ENCODE measurements at places on chromosomes 16 and 17.

DNA sequence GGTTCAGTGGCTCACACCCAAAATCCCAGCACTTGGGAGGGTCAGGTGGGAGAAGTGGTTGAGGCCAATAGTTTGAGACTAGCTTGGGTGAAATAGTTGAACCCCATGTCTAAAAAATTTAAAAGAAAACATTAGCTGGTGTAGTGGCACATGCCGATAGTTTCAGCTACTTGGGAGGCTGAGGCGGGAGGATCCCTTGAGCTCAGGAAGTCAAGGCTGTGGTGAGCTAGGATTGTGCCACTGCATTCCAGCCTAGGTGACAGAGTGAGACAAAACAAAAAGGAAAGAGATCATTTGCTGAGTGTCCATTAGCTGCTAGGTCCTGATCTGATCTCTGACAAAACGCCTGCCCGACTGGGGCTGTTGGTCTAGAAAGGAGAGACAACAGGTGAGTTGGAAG, 14.1 kb upstream of the DBNDD1 start:
- DNase-seq: no peak

- no peak for DNase-seq
Measured at GRCh38 chr17:2808367-2809335, 12.4 kb downstream of the RAP1GAP2 start.

DNA sequence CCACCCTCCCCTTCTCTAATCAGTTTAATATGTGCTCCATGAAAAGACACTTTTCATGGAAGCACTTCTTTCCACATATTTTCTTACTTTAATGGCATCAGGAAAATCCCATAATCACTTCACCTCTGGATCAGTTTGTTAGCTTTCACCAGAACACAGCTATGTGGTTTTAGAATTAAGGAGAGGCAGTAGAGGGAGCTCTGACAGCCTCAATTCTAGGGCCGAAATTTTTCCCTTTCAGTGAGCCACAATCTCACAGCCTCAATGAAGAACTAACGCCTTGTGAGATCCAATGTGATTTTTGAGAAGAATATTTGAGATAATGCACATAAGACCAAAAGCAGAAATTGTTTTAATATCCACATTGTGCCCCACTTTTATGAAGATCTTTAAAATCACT, 1494.0 kb upstream of the CDH8 start:
- no peak for DNase-seq

GRCh38 chr16:66473654-66474519, 46.8 kb downstream of the BEAN1 start:
- no peak for DNase-seq

DNA sequence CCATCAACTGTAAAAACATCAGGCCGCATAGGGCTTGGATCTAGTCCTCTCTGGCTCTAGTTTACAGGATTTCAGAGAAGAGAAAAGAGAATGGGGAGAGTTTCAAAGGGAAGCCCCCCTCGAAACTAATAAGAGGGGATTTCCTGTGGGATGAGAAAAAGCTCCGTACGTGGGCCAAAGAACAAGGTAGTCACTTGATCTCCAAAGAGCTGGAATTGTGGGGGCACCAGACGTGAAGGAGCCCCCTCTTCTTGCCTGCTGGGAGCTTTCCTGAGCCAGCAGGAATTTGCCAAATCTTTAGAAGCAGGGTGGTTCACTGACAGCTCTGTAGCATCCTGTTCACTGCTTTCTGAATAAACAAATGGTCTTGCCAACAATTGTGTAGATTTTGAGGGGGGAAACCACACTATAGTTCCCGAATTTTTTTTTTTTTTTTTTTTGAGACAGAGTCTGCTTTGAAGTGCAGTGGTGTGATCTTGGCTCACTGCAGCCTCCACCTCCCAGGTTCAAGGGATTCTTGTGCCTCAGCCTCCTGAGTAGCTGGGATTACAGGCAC, 7.0 kb upstream of the TMIGD1 start:
- DNase-seq: no peak

GRCh38 chr17:80984749-80985148, 6.9 kb upstream of the CHMP6 start:
- DNase-seq: no peak

DNA sequence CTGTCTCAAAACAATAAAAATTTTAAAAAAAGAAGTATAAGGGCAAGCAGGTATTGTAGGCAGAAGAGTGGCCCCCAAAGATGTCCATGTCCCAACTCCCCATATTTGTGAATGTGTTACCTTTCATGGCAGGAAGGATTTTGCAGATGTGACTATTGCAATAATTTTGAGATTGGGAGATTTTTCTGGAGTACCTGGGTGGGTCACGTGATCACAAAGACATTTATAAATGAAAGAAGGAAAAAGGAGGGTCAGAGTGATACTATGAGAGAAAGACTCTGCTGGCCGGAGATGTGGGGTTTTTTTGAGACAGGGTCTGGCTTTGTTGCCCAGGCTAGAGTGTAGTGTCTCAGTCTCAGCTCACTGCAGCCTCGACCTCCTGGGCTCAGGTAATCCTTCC, 27.4 kb upstream of the PAFAH1B1 start:
- no peak for DNase-seq
